ENCODE measurements at places on chromosomes 7 and 10. TPM values are rescaled to one million over a fixed set of nuclear protein-coding genes. Genes with fewer than 3 reads are reported as not detected.

ERVW-1 gene
- not detected for total RNA-seq

MNX1 gene
- total RNA-seq: not detected

PRRT4 gene
- 0.27 TPM for total RNA-seq

GRM3 gene
- not detected for total RNA-seq

ABI1 gene
- total RNA-seq: 18.6 TPM

GRID1 gene
- not detected for total RNA-seq

MYOF gene
- 381 TPM for total RNA-seq

SHH gene
- total RNA-seq: not detected

TRPV5 gene
- total RNA-seq: not detected

SAMD9 gene
- 18.3 TPM for total RNA-seq

FKBP6 gene
- not detected for total RNA-seq

PNLIPRP1 gene
- not detected for total RNA-seq

ACTL6B gene
- total RNA-seq: not detected

CALCR gene
- total RNA-seq: not detected

ADK gene
- total RNA-seq: 96.8 TPM

FFAR4 gene
- not detected for total RNA-seq

PPRC1 gene
- 14.3 TPM for total RNA-seq

SH2D4B gene
- total RNA-seq: not detected

PRKCQ gene
- total RNA-seq: 0.08 TPM

ZNF736 gene
- total RNA-seq: 12.0 TPM

FZD8 gene
- 8.8 TPM for total RNA-seq

Data from fibroblast of the aortic adventitia (primary cell).